Bronchial epithelial cell (primary cell): ENCODE measurements at places on chromosomes 7 and 10.

DNA sequence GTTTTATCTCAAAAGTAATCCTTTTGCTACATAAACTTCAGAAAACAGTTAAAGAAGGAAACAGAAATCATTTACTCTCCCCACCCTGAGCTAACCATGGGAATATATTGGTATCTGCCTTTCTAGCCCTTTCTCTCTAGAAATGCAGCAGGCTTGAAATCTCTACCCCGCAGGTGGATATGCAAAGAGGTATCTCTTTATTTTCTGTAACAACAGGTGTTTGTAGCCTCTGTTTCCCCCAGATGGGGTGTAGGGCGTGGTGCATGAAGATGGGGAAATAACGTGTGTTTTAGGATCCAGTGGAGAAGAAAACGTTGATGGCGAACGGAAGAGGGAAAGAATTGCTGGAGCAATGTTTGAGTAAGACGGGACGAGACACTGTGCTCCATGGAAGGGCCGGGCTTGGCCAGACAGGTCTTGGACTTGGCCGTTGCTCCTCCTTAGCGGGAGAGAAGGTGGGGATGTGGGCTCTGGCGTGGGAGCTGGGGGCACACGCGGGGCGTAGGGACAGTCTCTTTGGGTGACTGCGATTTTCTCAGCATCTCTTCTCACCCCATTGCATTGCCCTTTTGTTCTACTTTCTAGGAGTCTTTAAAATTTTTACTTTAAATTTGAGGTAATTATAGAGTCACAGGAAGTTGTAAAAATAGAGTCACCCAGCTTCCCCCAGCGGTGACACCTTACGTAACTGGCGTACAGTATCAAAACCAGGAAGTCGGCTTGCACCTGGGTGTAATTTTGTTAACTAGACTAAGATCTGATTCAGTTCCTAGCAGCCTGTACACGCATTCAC is 82.9 kb downstream of the ELFN1 start:
- no peak for DNase-seq

DNA sequence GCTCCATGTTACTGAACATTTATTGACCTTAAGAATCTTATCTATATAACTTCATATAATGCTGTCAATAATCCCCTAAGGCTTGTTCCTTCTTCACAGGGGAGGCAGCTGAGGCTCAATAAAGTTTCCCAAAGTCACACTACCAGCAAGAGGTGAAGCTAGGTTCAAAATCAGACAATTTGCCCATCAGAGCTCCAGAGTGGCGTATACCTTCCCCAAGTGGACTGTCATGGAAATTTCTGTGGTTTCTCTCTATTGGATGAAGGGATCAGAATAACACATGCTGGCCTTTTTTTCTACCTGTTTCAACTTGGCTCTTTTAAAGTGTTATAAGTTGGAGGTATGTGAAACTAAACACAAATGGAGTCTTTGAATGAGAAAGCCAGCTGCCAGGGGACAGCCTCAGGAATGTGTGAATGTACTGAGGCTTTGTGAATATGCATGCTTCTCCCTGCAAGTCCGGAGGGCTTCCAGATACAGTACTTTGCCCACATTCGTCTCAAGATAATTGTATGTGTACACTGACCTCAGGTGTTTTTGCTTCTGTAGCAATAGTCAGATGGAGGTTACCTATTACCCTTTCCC is 656.3 kb upstream of the CELF2 start:
- DNase-seq = no peak

GRCh38 chr7:30168835-30169573 is 34.2 kb downstream of the MTURN start:
- peak; percentile 98 for DNase-seq

DNA sequence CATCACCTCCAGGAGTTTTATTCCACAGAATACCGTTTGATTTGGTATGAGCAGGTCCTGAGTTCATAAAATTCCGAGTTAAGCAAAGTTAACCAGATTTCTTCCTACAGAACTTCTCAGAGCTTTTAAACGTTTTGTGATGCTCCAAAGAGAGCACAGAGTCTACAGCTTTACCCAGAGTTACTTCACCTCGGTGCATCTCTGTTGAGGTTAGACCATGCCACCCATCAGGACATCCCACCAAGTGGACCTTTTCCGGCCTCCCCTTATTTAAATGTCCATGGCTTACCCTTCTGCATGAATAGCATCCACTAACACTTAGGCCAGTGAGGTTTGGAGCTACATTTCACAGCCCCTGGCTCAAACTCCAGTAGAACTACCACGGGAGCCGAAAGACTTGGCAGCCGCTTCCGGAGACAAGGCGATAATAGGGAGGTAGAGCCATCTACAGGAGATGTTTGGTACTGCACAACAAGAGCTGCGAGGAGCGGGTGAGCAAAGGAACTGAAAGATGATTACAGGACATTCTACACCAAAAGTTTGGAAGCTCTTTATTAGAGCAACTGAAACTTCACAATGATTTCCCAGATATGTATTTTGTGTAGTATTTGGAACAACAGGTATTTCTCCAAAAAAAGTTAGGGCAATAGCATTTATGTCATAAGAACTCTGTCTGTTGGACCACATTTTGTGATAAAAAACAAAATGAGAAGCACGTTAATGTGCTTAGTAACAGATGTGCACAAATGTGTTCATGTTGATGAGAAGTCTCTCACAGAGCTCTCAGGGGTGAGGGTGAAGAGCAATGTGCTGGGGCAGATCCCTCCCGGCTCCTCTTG is 174.7 kb downstream of the HERPUD2 start:
- DNase-seq = peak; percentile 58

DNA sequence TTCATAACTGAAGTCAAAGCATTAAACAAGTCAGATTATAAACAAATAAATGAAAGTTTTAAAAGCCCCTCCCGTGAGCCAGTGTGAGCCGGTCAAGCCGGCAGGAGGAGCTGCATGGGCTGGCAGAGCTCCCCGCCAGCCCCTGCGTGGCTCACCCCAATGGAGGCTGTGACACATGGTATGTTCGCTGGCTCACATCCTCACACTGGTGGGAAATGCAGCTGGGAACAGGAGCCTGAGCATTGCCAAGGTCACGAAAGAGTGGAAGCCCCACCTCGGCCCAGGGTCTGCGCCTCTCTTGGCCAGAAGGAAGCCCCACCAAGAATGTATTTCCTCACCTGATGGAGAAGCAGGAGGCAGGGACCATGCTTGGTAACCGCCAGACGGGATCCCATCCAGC is 261.7 kb upstream of the TCERG1L start:
- no peak for DNase-seq

- DNase-seq = no peak
Observed at GRCh38 chr10:36362257-36362656, 720.2 kb upstream of the FZD8 start.

DNA sequence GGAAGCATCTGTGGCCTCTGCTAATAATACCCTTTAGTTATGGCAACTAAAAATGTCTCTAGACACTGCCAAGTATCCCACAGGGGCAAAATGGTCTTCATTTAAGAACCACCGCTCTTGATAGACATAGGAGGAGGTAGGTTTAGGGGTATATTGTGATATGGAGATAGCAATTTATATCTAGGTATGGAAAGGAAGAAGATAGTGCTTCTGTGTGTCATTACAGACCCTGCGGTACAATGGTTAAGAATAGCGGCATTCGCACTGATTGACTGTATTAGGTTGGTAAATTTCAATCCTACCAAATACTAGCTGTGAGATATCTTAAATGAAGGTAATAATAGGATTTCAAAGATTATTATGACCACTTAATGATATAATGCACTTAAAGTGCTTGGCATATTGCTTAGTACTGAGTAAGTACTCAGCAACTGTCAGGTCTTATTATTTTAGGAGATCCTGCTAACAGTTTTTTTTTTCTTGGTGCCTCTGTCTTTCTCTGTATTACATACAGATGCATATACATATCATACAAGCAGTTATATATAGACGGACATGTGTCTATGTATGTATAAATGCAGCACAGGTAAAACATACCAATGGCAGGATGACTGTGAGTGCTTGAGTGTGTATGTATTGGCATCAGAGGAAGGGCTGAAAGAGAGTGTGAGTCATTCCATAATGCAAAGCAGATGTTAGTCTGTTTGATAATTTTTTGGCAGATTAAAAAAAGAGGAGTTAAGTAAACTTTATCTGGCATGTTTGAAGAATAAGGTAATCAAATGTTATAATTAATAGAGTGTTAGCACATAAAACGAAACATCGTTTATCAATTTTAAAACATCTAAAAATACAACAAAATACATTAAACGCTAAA is 50.0 kb upstream of the ITGB8 start:
- peak; percentile 47 for DNase-seq

DNA sequence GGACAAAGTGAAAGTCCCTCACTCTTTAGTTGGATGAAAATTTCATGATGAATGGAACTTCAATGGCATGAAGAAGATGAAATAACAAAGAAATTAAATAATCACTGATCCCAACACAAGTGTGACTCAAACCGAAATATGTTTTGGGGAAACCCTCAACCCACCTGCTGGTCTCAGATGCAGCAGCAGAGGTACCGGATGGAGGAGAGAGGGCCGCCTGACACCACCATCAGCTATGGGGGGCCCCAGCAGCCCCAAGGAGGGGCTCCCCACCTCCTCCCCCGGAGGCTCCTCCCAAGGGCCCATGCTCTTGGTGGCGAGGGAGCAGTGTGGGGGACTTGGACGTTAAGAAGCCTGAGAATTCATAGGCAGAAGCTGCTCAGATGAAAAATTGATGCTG is 137.2 kb upstream of the ADARB2 start:
- DNase-seq = no peak

DNA sequence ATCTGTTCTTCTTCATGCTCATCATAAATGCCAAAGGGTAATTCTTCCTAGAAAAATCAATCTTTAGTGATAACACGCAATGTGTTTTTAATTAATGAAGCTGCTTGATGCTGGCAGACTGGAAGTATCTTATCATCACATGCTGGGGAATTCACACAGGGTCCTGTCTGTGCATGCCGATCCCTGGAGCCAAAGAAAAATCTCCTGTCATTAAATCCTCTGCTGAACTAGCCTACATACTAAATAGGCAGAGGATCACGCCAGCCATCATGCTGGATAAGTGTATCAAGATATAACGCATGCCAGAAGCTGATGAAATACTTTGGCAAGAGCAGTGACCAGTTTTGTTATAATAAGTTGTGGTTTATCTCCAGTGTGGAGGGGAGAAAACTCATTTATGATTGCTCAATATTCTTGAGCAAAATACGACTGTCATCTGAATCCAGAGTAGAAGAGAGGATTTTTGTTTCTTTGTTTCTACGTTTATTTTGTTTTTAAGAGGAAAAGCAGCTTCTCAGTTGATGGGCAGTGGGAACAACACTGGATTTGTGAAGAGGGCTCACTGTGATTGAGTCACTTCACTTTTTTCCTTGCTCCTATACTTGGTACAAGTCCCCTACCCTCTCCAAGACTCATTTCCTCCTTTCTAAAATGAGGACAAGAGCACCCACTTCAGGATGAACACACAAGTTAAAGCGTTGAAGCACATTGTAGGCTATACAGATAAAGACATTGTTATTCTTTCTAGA is 649.1 kb downstream of the TNS3 start:
- peak; percentile 95 for DNase-seq

DNA sequence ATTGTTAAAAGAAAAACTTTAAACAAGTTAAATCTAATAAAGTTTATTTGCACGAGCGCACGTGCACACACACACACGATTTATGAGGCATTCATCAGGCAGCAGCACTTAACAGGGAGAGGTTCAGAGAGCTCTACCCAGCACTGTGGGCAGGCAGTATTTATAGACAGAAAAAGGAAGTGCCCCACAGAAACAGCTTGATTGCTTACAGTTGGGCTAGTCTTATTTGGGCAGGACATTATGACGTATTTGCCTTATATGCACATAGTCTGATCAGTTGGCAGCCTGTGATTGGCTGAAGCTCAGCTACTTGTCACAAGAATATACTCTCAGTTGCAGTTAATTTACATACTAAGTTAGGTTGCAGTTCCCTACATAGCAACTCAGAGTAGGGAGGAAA is 1.2 kb upstream of the SDHAF3 start:
- DNase-seq = no peak

DNA sequence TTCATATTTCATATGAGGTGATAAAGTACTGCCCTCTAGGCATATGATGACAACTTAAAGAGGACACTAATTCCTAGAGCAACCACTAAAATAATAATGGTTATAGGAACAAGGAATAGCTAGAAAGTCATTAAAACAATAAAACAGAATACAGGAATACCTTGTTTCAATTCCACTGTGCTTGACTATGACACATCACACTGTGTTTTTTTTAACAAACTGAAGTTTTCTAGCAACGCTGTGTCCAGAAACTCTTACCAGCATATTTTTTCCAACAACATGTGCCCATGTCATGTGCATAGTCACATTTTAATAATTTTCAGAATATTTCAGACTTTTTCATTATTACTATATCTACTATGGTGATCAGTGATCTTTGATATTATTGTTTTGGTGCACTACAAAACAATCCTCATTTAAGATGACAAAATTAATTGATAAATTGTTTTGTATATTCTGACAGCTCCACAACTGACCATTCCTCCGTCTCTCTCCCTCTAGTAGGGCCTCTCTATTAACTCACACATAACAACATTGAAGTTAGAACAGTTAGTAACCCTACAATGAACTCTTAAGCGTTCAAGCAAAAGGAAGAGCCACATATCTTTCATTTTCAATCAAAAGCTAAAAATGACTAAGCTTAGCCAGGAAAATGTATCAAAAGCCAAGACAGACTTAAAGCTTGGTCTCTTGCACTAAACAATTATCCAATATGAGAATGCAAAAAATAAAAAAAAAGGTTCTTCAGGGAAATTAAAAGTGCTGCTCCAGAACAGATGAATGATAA is 85.8 kb downstream of the SNX13 start:
- no peak for DNase-seq

GRCh38 chr7:17298102-17298839 is at the start of gene AHR:
Gene AHR, plus strand, starts transcription at chr7:17298652. Its CDS starts 613 bp downstream, at chr7:17299265.
- peak; percentile 83 for DNase-seq

DNA sequence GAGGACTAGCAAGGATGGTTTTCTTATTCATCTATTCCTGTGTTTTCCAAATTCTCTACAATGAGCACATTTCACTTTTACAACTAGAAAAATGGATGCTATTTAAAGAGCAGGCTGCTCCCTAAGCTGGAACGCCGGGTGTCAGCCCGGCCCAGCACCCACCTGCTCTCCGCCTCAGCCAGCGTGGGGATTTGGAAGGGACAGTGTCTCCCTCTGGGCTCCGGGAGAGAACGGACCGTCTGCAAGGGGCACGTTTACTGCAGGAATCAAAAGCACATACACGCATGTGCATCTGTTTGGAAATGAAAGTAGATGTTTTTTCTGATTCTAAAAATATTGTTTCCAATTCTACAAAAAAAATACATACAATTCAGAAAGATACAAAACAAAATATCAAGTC is 2.3 kb upstream of the JAKMIP3 start:
- no peak for DNase-seq

GRCh38 chr10:77097625-77098024 is 540.0 kb downstream of the KCNMA1 start:
- no peak for DNase-seq
